ENCODE measurements at places on chromosomes 1 and 21.
A peak's percentile ranks its signal among the peaks of the same experiment; 100 is the strongest.

DNA sequence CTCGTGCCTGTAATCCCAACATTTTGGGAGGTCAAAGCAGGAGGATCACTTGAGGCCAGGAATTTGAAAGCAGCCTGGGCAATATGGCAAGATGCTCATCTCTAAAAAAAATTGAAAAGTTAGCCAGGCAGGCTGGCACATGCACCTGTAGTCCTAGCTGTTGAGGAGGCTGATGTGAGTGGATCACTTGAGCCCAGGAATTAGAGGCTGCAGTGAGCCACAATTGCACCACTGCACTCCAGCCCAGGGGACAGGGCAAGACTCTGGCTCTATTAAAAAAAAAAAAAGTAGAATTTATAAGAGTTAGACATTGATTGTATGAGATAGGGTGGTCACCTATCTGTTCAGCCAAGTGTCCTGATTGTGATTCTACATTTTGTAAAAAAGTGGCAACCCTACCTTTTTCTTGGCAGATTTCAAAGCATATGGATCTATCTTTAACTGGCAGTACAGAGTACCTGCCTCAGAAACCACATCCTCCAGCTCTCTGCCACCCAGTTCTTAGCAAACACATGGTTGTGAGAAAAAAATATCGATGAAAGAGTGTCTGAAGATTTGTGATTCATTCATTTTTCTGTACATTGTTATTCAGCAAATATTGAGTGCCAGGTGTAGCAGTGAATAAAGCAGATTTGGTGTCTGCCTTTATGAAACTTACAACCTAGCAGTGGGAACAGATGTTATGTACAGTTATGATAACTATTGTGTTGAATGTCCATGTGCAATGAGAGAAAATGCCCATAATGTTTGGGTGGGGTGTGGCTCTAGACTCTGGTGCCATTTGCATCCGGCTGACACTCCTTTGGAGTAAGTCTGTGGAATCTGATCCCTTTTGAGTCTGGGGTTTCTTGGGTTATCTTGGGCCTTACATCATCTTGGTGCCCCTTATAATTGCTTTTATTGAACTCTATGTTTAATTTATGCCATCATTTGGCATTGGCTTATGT, 82.5 kb downstream of the ST3GAL3 start:
- DNase-seq, result no peak

- no peak for DNase-seq
These were observed 63.6 kb downstream of the MYOM3 start for GRCh38 chr1:24048205-24048869.

DNA sequence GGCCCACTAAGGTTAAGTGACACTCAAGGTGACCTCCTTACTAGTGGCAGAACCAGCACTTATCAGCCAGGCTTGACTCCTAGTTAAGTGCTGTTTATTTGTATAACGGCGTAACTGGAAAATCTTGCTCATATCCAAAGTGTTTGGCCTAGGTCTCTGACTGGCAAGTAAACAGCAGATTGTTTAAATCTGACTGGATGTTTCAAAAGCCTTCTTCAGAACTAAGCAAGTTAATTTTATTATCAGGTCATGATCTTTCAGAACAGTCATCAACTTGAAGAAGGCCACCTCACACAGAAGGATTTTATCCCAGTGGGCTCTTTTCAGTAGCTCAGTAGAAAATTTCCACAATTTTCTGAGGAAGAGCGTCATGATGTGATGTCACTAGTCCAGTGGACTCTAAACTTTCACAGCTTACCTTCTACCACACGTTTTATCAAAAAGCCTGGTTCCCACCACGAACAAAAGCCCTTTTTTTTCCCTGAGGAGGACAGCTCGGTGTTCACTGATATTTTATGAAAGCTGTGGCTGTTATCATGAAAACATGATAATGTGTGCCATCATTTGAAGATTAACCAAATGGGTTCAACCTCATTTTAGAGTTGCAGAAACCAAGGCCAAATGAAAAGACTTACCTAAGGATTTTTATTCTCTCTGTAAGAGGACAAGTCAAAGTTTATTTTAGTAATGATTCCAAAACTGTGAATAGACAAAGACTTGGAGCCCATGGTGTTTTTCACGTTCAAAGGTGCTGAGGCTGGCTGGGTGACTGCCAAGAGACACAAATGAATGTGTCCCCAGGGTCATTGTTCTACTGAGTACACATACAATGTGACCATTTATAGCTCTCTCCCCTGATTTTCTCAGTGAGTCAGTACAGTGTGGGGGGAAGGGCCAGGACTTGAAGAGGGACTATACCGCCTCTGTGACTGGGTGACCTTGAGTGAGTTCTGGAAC, 9.1 kb downstream of the SGIP1 start:
- DNase-seq, result peak; percentile 46

DNA sequence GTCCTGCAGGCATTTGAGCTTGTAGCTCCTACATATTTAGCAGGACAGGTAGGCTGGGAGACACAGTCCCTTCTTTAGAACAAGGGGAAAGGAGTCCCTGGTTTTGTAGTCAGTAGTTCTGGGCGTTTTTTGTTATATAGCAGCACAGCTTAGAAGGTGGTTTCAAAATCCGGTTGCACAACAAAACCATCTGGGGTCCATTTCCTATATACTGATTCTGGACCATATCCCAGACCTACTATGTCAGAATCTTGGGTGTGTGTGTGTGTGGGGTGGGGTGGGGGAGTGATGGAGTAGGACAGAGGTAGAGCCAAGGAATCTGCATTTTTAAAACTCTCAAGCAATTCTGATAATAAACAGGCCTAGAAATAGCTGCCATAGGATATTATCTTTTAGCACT, 21.6 kb downstream of the METTL13 start:
- DNase-seq, result no peak

- no peak for DNase-seq
These were observed 23.9 kb downstream of the KCNAB2 start for GRCh38 chr1:6069573-6069972.

GRCh38 chr1:199978408-199978940, 49.0 kb upstream of the NR5A2 start:
- no peak for DNase-seq

GRCh38 chr1:15034656-15035055, 118.9 kb upstream of the TMEM51 start:
- no peak for DNase-seq

DNA sequence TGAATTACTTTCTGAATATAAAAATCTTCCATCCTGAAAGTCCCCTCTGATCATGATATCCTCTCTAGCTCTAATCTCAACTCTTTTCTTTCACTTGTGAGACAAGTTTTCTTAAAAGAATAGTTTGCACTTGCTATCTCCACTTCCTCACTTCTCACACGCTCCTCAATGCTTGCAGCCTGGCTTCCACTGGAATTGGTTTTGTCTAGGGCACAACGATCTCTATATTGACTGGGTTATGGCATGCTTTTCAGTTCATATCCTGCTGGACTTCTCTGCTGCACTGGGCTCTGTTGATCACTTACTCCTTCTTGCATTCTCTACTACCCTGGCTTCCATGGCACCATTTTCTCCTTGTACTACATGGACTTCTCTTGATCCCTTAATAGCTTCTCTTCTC, 474 bp downstream of the FCRLA start:
- DNase-seq, result no peak

- DNase-seq, result no peak
These were observed 33.6 kb downstream of the NUAK2 start for GRCh38 chr1:205287767-205288559.

DNA sequence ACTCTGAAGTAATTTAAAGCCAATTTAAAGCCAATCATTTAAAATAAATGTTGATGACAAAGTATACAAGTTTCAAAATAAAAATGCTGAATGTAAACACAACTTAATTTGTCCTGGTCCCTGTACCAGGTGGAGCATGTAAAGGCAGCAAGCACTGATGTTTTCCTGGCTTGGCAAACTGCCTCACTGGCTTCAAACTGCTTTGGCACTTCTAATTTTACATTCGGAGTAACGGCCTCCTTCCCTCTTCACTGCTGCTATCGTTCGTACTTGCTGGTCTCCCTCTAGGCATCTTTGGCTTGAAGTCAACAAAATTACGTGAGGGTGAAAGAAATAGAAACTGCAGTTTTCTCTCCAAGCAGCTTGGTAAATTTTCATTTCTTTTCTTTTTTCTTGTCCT, 287.9 kb downstream of the LTN1 start:
- DNase-seq, result no peak

- no peak for DNase-seq
These were observed 37.4 kb downstream of the PCAT6 start for GRCh38 chr1:202848191-202848542.

DNA sequence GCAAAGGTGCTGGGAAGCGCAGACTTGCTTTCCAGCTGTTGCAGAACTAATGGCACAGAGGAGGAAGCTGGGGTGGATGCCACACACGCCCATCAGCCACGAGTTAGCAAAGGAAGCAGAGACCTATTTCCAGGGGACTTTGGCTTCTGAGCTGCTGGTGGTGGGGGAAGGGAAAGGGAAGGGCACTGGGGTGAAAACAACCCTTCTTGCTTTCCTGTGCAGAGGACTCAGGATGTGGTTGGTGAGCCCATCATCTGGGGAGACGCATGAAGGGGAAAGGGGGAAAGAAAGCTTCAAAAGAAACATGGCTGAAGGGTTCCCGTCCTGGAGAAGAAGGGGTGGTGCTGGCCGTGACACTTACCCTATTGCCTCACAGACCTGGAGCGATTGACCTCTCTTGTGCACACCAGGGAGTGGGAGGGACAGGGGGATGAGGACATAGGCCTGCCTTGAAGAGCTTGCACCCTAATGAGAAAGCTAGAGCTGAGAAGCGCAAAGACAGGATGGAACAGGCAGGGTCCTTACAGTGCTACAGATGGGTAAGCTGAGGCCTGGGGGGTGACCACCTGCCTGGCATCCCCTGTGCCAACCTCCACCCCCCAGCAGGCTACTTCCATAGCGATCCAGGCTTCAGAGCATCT, 140.8 kb upstream of the RAB4A start:
- DNase-seq, result no peak

DNA sequence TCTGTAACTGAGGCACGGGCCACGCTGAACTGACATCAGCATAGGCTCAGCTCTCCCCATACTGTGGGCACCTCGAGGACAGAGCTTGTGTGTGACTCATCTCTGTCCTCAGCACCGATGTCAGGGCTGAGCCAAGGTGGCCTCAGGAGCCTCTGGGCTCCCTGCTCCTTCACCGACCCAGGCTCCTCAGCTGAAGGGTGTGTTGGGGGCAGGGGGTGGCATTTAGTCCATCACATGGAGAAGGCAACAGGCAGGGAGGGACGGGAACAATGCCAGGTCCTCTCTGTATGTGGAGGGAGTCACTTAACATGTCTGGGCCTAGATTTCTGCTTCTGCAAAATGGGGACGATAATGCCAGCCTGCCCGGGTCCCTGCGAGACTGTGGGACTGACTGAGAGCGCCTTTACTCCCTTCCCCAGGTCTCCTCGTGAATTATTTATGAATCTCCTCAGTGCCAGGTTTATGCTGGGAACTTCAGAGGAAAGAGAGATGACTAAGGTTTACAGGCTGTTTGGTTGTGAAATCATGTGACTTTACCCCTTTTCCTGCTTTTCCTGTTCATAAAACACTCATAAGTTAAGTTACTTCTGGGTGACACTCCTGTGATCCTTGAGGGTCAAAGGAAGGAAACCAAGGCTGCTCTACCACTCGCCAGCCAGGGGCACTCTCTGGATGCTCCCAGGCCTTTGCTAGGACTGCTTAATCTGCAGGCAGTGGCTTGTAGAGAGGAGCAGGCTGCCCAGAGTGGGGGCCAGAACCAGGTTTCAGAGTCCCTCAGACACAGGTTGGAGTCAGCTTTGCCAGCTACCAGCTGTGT, 16.2 kb downstream of the TTC39A start:
- no peak for DNase-seq

DNA sequence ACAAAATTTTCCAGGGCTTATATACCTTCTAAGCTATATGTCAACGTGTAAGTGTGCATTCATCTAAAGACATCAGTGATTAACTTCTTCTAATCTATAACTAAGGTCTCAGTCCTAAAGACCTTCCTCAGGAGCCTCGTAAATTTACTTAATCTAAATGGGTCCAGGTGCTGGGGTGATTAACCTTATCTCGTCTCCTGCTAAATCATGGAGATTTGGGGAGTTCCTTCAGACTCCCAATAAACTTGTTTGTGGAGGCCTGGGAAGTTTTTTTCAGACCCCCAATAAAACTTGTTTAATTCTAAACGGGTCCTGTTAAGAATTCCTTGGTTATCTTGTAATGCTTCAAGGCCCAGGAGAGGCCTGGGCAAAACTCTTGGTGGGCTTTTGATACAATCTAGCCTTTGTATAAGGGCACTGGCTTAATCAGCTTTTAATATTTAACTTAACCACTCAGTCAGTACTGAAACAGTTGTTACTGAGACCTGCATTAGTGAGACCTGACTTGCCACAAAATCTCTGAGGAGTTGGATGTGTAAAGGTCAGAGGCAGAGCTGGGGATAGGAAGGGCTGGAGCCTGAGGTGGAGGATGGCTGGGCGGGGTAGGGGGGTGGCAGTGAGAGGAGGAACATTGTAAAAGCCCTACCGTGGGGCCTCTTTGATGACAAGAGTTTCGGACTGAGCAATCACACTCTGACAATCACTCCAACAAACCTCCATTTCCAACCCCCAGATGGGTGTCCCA, 6.2 kb upstream of the HMGCS2 start:
- no peak for DNase-seq

- no peak for DNase-seq
These were observed 936.7 kb upstream of the TMPRSS15 start for GRCh38 chr21:19340303-19340702.

DNA sequence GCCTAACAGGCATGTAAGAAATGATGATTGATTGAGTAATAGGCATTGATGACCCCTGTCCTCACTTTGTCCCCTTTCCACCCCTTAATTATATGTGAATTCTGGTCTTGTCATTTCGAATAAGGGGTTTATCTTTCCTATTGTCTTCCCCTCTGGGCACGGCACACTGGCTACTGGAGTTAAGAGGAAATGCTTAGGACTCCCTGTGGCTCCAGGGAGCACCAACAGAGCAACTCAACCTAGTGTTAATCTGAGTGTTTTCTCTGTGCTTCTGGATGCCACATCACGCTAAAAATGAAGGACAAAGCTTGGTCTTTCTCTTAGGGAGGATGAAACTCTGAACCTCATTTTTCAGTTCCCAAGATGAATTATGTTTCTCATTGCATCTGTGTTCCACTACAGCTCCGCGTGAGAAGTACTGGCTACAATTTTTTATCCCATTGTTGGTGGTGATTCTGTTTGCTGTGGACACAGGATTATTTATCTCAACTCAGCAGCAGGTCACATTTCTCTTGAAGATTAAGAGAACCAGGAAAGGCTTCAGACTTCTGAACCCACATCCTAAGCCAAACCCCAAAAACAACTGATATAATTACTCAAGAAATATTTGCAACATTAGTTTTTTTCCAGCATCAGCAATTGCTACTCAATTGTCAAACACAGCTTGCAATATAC, 5.3 kb downstream of the FCER1A start:
- DNase-seq, result no peak

DNA sequence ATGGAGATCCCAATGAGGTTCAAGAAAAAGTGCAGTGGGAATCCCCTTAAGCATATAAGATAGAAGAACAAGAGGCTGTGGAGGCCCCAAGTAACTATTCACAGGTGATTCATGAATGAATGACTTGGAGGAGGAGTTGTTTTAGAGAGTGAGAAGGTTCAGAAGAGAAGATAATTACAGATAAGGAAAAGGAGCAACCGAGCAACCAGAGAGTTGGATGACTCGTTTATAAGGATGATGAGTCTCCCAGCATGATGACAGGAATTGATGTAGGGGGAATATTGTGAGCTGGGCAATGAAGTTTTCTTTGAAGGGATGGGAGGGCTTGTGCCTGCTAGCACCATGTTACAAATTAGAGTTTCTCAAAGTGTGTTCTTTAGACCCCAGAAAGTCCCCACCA, 9.8 kb downstream of the C8A start:
- no peak for DNase-seq

Data from T1000 (cell line).